ENCODE measurements at places on chromosomes 4 and X.

DNA sequence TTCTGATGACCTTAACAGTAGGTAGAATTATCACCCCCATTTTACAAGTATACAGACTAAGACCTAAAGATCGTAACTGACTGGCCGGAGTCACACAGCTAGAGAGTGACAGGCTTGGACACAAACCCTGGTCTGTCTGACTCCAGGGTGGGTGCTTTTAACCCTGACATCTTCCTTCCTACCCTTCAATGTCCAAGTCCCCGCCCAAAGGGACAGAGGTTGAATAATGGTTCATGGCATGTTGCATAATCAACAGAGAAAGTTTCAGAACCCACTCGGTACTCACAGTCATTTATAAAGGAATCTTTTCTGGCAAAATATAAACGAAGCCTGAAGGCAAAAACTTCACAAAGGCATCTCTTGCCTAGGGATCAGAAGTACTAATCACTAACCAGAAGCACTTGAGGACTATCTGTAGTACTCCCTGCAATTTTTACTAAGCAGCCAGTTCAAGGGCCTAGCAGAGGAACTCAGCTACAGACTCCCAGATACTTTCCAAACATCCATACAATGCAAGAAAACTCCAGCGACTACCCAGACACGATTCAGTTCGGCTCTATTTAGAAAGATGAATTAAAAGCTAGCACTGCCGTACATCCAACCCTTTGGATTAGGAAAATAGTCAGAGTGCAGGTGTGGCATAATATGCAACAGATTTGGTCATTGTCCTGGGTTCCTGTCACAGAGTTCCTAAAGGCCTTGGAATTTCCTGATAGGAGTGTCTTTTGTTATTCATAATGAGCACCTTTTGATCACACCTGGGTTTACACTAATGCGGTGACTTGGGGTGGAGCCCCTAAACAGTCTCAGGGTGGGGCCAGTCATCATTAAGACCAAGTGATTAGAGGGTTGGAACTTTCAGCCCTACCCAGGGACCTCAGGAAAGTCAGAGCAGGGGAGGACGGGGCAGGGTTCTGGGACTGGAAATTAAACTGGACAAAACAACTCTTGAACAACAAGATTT is 44.0 kb downstream of the RELL1 start:
- no peak for DNase-seq

DNA sequence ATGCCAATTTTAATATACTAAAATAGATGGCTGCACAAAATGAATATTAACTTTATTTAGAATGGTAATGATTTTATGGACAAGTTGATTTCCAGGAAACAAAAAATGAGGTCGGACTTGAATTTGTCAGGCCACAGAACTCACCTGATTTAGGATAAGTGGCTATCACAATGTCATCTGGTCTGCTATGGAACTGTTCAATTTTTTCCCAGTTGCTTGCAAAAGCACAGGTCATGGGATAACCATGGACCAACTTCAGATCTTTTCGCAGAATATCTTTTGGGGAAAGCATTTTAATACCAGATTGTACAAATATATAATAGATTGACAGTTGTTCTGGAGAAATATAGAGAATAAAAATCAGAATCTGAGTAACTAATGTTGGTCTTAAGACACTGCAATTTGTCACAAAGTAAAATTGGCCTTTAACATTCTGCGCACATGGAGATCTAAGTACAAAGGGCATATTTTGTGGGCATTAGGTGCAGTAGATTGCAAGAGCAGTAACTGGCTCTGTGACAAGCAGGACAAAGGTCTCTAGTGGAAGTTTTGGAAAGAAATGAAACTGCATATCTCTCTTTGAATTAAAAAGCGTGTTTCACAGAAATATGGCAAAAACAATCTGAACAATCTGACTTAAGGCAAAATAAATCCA is 5.4 kb downstream of the SULT1B1 start:
- DNase-seq = no peak

- no peak for DNase-seq
Observed at GRCh38 chr4:171256223-171256622, 557.0 kb upstream of the GALNTL6 start.

DNA sequence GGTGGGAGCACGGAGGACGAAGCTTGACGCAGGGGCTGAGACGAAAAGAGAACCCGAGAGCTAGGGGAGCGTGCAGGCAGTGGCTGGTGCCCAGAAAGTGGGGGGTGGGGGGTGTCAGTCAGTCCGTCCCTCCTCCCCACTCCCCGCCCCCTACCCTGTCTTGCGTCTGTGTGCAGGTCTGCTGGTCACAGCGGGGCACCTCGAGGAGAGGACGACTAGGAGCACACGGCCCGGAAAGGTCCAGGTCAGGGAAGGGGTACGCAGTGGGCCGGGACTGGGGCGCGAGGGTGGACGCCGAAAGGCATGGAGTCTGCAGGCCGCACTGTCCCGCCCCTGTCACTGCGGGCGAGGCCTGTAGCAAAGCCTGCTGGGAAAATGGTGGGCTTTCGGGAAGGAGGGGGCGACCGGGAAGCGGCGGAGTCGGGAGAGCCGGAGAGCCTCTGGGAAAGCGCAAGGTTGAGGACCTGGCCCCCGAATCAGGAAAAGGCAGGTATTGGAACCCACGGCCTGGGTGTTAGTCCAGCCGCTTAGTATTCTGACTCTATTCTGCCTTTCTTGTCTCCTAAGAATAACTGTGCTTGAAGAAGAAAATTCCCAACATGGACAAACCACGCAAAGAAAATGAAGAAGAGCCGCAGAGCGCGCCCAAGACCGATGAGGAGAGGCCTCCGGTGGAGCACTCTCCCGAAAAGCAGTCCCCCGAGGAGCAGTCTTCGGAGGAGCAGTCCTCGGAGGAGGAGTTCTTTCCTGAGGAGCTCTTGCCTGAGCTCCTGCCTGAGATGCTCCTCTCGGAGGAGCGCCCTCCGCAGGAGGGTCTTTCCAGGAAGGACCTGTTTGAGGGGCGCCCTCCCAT is 769 bp downstream of the TCEAL1 start:
- DNase-seq = peak; percentile 8

DNA sequence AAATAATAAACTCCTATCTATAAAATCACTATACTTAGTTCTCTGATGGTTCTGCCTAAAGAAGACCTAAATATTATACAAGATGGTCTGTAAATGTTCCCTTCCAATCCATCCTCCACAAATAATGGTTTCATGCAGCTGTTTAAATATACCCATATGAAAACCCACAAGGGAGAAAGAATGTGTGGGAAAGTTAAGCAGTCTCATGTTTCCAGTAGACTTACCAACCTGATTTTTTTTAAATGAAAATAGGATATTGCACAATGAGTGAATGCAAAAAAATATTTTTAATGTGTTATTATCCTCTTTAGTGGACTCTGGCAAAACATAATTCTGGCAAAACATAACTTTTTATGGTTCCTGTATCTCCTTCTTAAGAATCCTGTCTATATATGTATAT is 23.3 kb downstream of the CAMK2D start:
- DNase-seq = no peak

- DNase-seq = no peak
Observed at GRCh38 chr4:14701896-14702295, 300.4 kb upstream of the CPEB2 start.

DNA sequence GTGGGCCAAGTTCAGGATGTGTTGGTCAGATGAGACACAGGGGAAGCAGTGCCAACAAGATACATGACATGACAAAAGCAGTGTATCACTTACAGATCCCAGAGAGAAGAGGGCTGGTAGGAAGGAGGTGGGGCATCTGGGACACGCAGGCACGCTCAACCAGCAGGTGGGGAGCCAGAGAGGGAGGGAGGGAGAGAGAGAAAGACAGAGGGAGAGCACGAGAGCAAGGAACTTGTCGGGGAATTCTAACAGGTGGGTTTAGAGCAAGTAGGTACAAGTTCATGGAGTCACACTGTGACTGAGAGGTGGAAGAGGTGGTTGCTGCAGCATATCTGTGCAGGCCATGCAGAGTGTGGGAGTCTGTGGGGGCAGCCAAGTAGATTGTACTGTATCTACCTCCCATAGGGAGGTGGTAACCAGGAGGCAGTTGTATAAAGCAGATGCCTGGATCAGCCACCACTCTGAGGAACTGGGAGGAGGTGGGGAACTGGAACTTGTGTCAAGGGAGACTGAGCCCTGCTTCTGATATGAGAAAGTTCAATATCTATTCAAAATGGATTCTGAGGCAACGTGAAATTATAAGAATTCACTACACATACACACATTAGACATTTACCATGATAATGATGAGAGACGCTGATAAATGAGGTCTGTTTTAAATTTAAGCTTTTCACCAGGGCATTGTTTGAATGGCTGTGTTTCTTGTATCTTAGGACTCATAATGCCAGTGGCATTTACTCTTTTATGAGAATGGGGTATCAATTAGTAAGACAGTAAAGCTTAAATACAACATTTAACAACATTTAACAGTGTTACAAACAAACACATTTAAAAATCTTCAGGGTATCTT is 43.7 kb downstream of the BBS12 start:
- no peak for DNase-seq

DNA sequence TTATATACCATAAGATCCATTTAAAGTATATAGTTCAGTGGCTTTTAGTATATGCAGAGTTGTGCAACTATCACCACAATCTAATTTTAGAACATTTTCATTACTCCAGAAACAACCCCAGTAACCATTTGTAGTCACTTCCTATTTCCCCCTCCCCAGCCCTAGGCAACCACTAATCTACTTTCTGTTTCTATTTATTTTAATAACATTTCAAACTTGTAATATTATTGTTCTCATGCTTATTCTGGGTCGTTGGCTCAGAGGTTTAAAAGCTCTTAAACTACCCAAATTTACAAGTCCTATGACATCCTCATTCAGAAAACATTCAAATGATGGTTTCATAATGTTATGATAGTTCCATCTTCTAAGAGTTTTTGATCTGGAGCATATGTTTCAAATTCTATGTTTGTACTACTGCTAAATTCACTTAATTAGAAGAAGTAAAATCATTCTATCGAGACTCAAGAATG is 18.4 kb downstream of the XIAP start:
- DNase-seq = peak; percentile 14

- DNase-seq = peak; percentile 100
Observed at GRCh38 chr4:26319467-26319948, 1.3 kb upstream of the RBPJ start.

GRCh38 chr4:176558661-176559060 is 234.1 kb downstream of the VEGFC start:
- DNase-seq = no peak

GRCh38 chr4:54032558-54033135 is 31.8 kb downstream of the CHIC2 start:
- DNase-seq = no peak

GRCh38 chr4:98838977-98839618 is 89.8 kb downstream of the EIF4E start:
- DNase-seq = no peak

GRCh38 chrX:70336767-70337166 is 46.9 kb downstream of the KIF4A start:
- DNase-seq = peak; percentile 6

GRCh38 chrX:107826238-107827029 is 768 bp downstream of the MID2 start:
- DNase-seq = peak; percentile 29

GRCh38 chrX:8738588-8739189 is 6.8 kb upstream of the ANOS1 start:
- peak; percentile 12 for DNase-seq

DNA sequence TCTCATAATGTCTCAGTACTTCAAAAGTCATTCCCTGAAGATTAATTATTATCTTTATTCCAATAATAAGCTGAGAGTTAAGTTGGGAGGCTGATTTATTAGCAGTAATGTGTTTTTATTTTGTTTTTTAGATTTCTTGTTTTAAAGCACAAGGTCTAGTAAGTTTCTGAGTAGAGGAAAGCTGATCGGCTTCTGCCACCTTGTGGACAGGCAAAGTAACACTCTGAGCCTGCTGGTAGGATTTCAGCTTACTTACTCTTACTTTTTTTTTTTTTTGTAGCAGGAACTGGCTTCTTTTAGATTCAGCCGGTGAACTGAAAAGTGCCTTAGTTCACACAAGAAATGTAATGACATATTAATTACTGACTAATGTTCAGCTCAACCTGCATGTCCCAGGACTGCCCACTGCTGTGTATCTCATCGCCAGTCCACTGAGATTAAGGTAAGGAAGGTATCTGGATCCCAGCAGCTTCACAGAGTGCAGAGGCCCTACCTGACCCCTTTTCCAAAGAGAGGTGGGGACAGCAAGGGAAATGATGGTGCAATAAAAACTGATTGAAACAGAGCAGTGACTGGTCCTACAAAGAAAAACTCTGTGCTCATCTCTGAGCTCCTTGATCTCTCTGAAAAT is 126.5 kb downstream of the ADGRA3 start:
- DNase-seq = peak; percentile 59

- DNase-seq = no peak
Observed at GRCh38 chr4:152273343-152273742, 262.5 kb downstream of the FBXW7 start.

- no peak for DNase-seq
Observed at GRCh38 chrX:71540801-71541200, 7.9 kb downstream of the OGT start.

DNA sequence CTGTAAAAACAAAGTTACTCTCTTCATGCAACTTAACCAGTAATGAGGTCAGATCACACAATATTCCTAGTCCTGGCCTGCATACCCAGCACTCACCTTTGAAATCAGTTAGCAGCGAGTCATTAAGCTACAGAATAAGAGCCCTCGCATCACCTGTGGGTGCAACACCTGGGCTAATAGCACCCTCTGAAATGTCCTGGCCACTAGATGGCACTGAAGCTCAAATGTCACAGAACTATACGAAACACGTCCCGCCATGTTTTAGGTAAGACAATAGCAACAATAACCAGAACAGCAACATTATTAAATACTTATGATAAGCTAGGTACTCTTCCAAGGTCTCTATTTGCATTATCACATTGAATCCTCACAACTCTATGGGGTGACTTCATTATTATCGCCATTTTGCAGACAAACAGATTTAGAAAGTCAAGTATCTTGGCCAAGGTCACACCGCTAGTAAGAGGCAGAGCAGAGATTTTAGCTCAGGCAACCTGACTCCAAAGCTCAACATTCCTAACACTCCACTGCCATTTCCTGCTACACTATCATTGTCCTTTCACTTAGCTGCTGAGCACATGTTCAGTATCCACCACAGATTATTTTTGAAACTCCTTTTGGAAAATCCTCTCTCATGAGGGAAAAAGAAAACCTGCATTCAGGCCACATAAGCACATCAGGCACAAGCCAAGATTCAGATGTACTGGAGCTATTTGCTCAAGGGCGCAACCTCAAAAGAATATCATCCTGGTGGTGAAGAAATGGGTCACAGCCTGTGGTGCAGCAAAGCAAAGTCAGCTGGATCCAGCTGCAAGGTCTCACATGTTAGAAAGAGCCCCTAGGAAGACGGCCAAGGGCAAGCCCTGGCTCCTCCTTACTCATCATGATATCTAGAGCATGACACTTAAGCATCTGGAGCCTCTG is 59.5 kb upstream of the KDR start:
- DNase-seq = peak; percentile 43

- no peak for DNase-seq
Observed at GRCh38 chr4:3666263-3666662, 99.9 kb upstream of the ADRA2C start.

GRCh38 chr4:154625971-154626370 is 13.5 kb upstream of the FGG start:
- DNase-seq = no peak

- no peak for DNase-seq
Observed at GRCh38 chr4:80540785-80541469, 205.4 kb downstream of the CFAP299 start.

All from activated CD4-positive, alpha-beta T cell treated with anti-CD3 and anti-CD28 coated beads, Interleukin-2, amount 10 ng/mL, durations not matched to agents 7 days and 5 days (primary cell).